ENCODE measurements at places on chromosomes 2 and 18.

DNA sequence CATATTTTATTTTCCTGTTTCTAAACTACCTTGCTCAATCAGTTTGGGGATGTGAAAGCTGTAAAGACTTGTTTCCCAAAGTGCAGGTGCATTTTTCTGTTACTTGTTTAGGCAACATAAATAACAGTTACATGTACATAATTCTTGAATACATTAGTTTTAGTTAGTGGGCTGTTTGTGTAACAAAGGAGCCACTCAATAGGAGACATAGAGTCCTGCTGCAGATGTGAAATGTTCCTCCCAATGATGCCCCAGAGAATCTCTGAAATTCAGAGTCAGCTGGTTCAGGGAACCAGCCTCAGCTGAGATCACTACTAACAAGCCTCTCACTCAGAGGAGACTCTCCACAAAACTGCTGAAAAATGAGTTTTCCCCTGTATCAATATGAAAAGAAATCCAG lies 91.5 kb upstream of the TWSG1 start:
- no peak for DNase-seq

- no peak for DNase-seq
These were observed 212.1 kb upstream of the POU3F3 start for GRCh38 chr2:104641786-104642185.

DNA sequence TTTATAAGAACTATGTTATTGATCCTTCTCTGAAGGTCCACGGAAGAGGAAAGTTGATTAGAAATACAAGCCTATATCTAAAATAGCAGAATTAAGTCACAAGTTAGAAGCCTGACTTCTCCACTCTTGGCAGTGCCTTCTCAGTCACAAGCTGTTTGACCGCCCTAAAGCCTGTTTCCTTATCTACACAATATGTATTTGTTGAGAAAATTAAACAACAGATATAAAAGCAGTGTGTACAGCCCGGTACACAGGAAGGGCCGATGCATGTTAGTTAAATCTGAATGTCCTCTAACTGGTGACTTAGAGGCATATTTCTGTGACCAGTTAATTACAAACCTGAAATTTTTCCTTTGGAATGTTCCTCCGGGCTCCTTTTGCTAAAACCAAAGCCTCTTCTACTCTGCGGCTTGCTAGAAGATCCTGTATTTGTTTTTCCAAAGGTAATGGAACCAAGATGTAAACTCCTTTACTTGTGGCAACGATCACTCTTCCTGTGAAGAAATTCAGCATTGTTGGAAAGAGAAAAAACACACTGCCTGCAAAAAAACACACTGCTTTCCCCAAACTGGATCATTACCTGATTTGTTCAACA lies 33.4 kb downstream of the TGFBRAP1 start:
- no peak for DNase-seq

DNA sequence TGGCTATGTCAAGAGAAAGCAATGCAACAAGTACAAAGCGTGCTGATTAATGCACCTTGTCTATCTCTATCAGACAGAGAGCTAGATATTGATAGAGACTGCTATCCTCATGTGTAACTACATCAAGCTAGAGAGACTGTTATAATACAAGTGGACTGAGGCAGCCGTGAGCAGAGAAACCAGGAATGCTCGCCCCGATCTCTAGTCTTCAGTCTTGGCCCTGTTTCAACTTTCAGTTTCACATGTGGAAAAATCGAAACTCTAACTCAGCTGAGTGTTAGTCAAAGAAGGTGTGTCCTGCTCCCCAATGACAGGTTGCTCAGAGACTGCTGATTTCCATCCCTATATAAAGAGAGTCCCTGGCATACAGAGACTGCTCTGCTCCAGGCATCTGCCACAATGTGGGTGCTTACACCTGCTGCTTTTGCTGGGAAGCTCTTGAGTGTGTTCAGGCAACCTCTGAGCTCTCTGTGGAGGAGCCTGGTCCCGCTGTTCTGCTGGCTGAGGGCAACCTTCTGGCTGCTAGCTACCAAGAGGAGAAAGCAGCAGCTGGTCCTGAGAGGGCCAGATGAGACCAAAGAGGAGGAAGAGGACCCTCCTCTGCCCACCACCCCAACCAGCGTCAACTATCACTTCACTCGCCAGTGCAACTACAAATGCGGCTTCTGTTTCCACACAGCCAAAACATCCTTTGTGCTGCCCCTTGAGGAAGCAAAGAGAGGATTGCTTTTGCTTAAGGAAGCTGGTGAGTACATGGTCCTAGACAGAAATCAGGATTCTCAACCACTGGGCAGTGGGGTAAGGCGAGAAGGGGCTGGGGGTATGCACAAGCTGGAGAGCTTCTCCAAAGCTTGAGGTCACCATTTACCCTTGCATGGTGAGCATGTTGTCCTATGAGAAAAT lies at the start of gene RSAD2:
TSS of gene RSAD2 (plus strand) at position 376 of the 903 bp plus-strand sequence. CDS start at position 400, 24 bp downstream.
- no peak for DNase-seq

DNA sequence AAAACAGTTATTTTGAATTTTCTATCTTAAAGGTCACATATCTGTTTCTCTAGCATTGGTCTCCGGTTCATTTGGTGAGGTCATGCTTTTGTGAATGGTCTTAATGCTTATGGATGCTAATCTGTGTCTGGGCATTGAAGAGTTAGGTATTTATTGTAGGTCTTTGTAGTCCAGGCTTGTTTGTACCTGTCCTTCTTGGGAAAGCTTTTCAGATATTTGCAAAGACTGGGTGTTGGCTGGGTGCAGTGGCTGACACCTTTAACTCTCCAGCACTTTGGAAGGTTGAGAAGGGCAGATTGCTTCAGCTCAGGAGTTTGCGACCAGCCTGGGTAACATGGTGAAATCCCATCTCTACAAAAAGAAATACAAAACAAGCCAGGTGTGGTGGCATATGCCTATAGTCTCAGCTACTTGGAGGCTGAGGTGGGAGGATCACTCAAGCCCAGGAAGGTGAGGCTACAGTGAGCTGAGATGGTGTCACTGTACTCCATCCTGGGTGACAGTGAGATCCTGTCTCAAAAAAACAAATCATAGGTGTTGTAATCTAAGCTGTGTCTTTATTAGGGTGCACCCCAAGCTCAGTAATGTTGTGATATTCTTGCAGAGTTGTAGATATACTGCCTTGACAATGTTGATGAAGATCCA lies 82.3 kb downstream of the FAM117B start:
- no peak for DNase-seq

DNA sequence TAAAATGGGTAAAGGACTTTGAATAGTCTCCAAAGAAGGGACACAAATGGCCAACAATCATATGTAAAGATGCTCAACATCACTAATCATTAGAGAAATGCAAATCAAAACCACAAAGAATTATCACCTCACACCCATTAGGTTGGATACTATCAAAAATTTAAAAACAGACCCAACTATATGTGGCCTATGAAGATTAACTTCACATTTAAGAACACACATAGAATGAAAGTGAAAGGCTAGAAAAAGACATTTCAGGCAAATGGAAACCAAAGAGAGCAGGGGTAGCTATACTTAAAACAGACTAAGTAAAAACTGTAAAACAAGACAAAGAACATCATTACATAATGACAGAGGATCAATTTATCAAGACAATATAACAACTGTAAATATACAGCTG lies 53.5 kb upstream of the ASPRV1 start:
- no peak for DNase-seq

GRCh38 chr18:44709307-44710126 lies 28.8 kb downstream of the SETBP1 start:
- no peak for DNase-seq

DNA sequence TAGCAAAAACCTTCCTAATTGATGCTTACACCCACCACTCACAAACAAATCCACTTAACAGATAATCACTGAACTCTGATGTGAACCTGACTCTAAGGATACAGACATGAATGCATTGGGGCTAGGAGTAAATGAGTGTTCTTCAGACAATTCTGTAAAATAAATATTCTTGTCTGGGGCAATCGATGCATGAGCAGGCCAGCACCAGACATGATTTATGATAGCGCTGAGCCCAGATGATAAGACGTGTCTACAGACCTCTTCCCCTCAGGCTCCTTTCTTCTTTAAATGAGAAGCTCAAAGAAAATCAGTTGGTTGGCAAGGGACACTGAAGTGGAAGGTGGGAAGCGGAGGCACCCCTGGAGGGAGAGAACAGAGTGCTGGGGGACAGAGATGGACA lies 27.3 kb upstream of the BIN1 start:
- DNase-seq = no peak

- DNase-seq = no peak
These were observed 143.7 kb upstream of the CTNNA2 start for GRCh38 chr2:79369127-79369526.

DNA sequence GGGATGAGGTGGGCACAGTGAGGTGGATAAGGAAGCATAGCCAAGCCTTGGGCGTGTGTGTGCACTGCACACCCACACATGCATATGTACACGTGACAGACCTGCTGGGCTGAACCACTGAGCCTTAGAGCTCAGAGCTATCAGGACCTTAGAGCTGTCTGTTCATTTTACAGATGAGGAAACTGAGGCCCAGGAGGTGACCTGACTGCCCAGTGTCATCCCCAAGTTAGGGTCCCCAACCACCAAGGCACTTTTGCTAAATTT lies 8.2 kb upstream of the SNED1 start:
- DNase-seq = no peak

- no peak for DNase-seq
These were observed 111.7 kb upstream of the TNP1 start for GRCh38 chr2:216971593-216971992.

DNA sequence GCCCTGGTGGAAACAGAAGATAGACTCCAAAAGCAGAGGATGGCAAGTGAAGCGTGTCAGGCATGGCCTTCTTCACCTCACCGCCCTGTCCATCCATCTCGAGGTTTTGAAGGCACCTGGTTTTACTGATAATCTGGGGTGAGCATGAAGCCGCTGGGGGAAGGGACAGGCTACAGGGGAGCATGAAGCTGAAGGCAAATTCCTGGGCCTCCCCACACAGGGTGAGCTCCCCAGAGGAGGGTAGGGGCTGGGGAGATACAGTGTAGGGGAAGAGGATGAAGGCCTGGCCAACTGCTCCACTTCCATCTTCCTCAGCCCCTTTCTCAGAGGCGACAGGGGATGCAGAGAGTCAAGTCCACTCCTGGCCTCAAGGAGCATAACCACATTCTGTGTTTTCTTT lies 228.3 kb upstream of the SMAD2 start:
- no peak for DNase-seq

DNA sequence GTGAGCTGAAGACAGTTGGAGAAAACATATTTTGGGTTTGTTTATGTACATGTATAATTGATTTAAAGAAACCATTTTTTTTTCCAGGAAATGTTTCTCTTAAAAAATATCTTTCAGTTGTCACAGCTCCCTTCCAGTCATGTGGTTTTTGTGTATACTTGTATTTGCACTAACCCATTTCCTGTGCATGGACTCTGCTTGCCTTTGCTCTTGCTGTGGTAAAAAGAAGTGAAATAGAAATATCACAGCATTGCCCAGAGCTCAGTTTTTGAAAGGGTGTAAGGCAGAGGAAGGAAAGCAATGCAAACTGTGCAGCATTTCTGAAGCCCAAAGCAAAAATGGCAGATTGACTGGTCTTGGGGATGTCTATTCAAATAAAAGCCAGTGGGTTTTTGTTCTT lies 10.4 kb upstream of the DOCK10 start:
- no peak for DNase-seq

DNA sequence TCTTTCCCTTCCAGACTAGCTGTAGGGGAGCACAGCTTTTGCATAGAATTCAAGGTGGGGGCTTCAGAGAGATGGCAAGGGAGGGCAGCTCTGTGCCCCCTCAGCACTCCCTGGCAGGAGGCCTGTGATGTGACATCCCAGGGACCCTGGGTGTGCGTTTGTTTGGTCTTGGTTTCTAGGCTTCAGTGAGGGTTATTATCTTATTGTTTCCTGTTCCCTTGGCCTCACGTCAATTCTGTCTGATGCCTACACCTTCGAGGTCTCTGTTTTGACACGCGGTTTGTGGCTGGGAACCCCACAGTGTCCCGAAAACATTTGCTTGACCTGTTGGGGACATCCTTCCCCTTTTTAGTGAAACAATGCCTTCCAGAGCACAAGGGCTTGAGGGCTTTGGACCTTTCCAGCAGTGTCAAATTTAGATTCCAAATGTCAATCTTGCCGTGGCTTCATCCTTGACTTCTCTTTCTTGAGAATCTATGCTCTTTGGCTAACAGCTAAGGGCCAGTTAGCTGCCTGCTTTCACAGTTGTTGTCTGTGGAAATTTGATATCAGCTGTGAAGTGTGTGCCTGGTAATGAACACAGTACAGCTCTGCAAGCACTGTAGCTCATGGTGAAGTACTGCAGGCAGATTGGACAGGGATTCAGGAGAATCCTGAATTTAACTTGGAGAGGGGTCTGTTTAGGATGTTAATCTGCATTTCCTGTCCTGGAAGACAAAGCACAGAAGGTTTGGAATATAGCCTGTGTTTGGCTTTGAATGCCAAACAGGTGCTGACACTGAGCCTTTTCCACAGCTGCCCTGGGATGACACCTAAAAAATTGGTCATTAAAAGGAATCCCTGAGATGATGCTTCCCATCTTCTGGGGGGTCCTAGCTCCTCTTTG lies 108.2 kb upstream of the CXCR4 start:
- no peak for DNase-seq

DNA sequence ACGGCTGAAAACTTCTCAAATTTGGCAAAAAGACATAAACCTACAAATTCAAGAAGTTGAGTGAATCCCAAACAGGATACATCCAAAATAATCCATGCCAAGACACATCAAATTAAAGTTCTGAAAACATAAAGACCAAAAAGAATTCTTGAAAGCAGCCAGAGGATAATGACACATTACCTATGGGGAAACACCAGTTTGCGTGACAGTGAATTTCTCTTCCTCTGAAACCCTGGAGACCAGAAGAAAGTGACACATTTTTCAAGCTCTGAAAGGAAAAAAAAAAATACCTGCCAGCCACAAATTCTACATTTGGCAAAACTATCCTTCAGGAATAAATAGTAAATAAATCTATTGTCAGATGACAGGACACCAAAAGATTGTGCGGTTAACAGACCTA lies 86.0 kb upstream of the AFF3 start:
- no peak for DNase-seq

GRCh38 chr18:9708434-9709303 lies 568 bp downstream of the RAB31 start:
- no peak for DNase-seq

- DNase-seq = no peak
These were observed 32.7 kb downstream of the AGFG1 start for GRCh38 chr2:227504700-227505099.

DNA sequence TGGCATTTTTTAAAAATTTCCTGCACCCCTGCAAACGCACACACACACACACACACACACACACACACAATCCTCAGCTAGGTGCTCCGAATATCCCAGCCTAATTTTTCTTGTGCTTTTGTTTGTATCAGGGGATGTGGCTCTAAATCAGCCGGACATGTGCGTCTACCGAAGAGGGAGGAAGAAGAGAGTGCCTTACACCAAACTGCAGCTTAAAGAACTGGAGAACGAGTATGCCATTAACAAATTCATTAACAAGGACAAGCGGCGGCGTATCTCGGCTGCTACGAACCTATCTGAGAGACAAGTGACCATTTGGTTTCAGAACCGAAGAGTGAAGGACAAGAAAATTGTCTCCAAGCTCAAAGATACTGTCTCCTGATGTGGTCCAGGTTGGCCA lies 1.8 kb downstream of the HOXD13 start:
- DNase-seq = no peak

- DNase-seq = no peak
These were observed 4.9 kb downstream of the TTL start for GRCh38 chr2:112486895-112487294.

- no peak for DNase-seq
These were observed 27.0 kb downstream of the ENOSF1 start for GRCh38 chr18:685438-685837.

GRCh38 chr18:48546396-48546795 lies 7.6 kb downstream of the CTIF start:
- no peak for DNase-seq

GRCh38 chr2:57417007-57417406 lies 629.6 kb upstream of the VRK2 start:
- no peak for DNase-seq

GRCh38 chr2:8402222-8402621 lies 279.6 kb upstream of the ID2 start:
- DNase-seq = no peak

Data from right atrium auricular region (tissue), 2 donors.